T-helper 2 cell (primary cell): ENCODE measurements at places on chromosomes 2 and 18.
A peak's percentile ranks its signal among the peaks of the same experiment; 100 is the strongest.

GRCh38 chr18:55283309-55283708, 304.7 kb downstream of the TCF4 start:
- no peak for DNase-seq

- DNase-seq: no peak
Measured at GRCh38 chr2:129055824-129056223, 737.2 kb upstream of the HS6ST1 start.

DNA sequence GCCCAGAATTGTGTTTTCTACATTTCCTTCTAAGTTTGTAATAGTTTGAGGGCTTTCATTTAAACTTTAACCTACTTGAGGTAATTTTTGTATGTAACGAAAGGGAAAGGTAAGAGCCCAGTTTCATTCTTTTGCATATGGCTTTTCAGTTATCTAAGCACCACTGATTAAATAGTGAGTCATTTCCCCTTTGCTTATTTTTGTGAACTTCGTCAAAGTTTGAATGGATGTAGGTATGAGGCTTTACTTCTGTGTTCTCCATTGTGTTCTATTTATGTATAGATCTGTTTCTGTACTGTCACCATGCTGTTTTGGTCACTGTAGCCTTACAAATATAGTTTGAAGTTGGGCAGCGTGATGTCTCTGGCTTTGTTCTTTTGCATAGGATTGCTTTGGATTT, 944.8 kb upstream of the CNTNAP5 start:
- no peak for DNase-seq

DNA sequence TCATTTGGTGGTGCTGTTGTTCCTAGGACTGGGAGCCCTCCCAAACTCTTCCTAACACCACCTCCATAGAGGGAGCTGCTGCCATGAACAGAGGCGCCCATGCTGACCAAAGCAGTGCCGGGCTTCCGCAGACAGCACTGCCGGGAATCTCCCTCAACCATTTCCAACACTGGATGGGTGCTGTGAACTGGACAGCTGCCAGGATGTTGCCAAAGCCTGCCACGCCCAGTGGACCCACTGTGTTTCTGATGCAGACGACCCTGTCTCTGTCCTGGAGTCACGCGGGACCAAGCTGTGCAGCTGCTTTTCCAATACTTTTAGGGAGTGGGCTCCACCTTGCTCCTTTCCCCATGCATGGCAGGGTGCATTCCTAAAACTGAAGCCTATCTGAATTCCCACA, 16.9 kb upstream of the GNAL start:
- DNase-seq: no peak

GRCh38 chr2:76556018-76556417, 845.3 kb upstream of the GCFC2 start:
- DNase-seq: no peak

GRCh38 chr2:175446201-175446600, 264.7 kb upstream of the ATP5MC3 start:
- no peak for DNase-seq

DNA sequence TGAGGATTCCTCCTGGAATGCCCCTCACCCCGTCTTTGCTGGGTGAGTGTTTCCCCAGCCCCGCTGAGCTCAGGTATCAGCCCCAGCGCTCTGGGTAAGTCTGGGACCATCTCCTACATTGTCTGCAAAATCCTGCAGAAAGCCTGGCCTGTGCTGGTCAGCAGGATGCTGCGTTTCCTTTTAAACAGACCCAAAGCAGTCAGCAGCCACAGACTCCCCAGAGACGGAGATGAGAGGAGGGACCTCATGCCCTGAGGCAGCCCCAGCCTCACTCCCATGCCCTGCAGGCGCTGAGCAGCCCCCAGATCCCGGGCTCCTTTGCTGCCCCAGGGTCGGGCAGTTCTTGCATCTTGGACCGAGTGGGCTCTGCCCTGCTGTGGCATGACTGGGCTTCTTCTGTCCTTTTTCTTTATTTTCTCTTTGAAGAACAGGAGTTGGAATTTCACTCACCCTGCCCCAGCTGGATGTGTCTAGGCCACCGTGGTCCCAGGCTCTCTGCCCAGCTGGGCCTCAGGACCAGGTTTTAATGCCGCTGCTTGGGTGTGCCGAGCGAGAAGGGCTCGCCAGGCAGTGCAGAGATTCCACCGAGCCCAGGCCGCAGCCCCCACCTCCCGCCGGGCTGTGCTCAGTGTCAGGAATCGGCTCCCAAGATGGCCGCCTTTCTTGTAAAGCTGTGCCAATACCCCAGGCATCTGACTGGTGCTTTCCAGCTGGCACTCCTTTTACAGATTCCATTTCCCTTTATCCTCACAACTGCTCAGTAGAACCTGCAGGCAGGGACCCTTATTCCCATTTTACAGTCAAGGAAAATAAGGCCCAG, 43.6 kb downstream of the ODC1 start:
- DNase-seq: no peak

DNA sequence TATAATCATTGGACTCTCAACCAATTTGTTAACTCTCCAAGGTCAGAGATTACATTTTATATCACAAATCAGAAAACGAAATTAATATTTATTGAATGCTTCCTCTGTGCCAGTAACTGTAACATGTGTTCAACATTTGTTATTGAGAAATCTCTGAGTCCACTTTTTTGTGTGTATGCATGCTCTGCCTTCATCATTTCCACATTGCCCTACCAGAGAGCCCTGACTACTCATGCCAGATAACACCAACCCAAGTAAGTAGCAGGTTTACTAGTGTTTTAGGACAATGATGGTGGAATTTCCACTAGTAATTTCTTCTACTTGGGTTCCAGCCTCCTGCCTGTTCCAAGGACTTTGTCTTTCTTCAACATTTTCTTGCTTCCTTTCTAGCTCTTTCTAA, 14.2 kb upstream of the FAP start:
- no peak for DNase-seq

DNA sequence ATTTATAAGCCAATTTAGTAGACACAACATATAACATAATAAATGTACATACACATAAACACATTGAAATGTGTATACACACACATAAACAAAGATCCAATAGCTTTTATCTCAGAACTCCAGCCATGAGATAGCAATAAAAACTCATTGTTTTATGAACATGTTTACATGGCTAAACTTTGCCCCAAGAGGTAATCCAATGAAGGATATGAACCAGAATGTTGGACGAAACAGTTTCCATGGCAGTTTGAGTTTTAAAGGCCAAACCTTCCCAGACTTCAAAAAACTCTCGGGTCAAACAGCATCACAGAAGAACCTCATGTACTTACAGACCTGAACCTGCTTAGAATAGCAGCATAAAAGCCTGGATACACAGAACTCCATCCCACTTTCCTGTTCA, 97.2 kb upstream of the WDR75 start:
- DNase-seq: no peak

GRCh38 chr2:42087137-42087856, 39.5 kb downstream of the PKDCC start:
- DNase-seq: no peak

DNA sequence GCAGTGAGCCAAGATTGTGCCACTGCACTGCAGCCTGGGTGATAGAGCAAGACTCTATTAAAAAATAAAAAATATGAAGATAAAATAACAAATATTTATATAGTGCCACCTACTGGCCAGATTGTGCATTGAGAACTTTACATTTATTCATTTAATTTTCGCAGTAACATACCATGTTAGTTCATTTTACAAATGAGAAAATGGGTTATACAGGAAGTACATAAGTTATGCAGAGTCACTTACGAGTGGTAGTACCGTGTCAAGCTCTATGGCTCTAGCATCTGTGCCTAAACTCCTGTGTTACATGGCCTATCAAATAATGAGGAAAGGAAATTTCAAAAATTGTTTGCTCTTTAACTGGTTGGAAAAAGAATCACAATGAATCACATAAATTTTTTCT, 27.9 kb downstream of the RIF1 start:
- no peak for DNase-seq

- no peak for DNase-seq
Measured at GRCh38 chr18:75158465-75159237, 50.3 kb downstream of the PTGR3 start.

DNA sequence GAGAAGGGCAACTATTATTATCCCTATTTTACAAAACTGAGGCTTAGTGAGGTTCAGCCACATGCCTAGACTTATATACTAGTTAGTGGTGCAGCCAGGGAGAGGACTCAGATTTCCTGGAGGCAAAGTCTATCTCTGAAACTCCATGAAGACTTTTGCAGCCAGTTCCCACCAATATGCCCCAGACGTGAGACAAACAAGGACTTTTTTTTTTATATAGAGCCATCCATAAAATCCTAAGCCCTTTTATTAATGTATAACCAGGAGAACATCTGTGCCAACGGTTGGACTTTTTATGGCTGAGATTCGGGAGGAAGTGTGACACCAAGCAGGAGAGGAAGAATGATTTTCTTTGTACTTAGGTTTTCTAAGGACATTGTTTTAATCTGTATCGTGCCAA, 29.9 kb downstream of the LIPG start:
- no peak for DNase-seq

DNA sequence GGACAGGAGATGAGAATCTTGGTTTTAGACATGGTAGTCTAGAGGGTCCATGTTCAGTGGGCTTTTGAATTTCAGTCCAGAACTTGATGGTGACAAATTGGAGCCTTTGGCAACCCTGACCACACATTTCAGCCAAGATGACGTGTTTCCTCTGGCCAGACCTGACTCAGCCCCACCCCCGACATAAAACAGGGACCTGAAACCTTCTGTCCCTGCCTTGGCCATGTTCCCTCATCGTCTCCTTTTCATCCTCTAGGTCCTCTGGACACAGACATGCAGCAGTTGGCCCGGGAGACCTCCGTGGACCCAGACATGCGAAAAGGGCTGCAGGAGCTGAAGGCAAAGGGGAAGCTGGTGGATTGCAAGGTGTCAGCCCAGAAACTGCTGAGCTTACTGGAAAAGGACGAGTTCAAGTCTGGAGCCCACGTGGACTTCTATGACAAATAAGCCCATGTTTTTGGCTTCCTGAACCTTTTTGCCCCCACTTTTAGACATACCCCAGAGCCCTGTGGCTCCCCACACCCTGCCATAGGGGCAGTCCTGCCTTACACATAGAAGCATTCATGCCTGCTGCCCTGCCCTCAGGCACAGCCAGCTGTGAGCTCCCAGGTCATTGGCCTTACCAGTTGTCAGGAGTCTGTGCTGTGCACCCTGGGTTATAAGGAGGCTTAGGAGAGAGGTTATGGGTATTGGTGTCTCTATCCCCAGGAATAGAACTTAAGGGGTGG, 4.0 kb downstream of the SPR start:
- no peak for DNase-seq

- DNase-seq: no peak
Measured at GRCh38 chr18:24535527-24536295, 75.3 kb downstream of the HRH4 start.

GRCh38 chr2:109171444-109172334, 42.7 kb downstream of the SH3RF3 start:
- no peak for DNase-seq

GRCh38 chr2:223954401-223954800, 2.9 kb upstream of the MRPL44 start:
- no peak for DNase-seq

GRCh38 chr18:46657115-46657955, at the start of gene LOXHD1:
LOXHD1 (minus strand) TSS chr18:46657220; CDS start chr18:46657033, 187 bp downstream.
- DNase-seq: no peak

DNA sequence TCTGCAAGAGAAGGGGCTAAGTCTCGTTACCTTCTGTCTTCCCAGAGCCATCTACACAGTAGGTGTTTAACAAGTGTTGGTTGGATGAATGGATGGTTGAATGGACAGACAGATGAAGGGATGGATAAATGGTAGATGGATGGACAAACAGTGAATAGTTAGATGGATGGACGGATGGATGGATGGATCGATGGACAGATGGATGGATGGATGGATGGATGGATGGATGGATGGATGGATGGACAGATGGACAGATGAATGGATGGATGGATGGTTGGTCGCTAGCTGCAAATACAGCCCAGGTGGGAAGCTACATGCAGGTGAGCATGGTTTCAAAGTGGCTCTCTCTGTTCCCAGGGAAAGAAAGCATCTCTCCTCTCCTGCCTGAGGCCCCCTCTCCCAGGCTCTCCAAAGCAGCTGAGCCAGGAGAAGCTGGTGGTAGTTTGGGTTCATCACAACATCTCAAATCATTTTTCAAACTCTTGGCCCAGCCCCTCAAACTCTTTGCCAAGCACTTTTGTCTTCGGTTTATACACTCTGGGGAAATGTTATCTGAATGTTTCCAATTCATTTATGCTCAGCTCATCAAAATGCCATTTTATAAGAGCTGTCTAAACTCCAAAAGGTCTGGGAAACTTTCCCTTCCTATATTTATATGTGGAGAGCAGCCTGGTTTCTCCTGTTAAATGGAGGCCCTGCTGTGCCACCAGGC, 192.7 kb downstream of the ANAPC1 start:
- DNase-seq: no peak

GRCh38 chr2:236715491-236715961, 145.9 kb downstream of the ACKR3 start:
- DNase-seq: no peak

DNA sequence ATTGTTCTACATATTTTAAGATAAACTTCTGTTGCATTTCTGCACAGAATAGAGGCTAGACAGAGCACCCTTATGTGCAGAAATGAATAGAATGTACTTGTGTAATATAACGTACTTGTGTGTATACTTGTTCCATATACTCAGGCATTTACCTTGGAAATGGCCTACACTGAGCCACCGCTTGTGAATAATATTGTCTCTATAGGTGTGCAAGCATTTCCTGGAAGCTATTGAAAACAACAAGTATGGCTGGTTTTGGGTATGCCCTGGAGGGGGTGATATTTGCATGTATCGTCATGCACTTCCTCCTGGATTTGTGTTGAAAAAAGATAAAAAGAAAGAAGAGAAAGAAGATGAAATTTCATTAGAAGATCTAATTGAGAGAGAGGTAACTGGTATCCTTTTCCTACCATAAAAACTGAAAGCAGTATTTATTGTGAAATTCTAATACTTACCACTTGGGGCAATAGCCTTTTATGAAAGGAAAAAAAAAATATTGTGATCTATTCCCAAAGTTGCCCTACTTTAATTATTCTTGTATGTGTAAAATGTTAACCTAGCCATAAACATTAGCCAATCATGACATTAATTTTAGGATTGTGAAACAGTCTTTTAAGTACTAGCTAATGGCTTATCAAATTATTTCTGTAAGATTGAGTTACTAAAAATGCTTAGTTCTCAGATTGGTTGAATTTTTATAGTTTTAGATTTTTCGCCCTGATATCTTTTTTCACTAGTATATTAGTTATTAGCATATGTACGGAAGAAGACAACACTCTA, 18.0 kb downstream of the ZC3H15 start:
- DNase-seq: peak; percentile 24

GRCh38 chr2:10284108-10284870, 18.4 kb upstream of the HPCAL1 start:
- DNase-seq: no peak

- DNase-seq: no peak
Measured at GRCh38 chr2:230913406-230914143, 11.5 kb downstream of the GPR55 start.

GRCh38 chr18:63158012-63158631, 161.4 kb downstream of the BCL2 start:
- DNase-seq: no peak

- no peak for DNase-seq
Measured at GRCh38 chr2:144279165-144279564, 240.8 kb downstream of the ZEB2 start.

- no peak for DNase-seq
Measured at GRCh38 chr2:21245565-21245964, 121.8 kb downstream of the TDRD15 start.

GRCh38 chr2:217248312-217248935, 388.6 kb upstream of the TNP1 start:
- DNase-seq: no peak
